ENCODE measurements at places on chromosomes 5 and 9. TPM values are rescaled to one million over a fixed set of nuclear protein-coding genes. Genes with fewer than 3 reads are reported as not detected.
A peak's percentile ranks its signal among the peaks of the same experiment; 100 is the strongest.

- DNase-seq = no peak
Observed at GRCh38 chr9:18857769-18858168, 175.2 kb downstream of the SAXO1 start.

DNA sequence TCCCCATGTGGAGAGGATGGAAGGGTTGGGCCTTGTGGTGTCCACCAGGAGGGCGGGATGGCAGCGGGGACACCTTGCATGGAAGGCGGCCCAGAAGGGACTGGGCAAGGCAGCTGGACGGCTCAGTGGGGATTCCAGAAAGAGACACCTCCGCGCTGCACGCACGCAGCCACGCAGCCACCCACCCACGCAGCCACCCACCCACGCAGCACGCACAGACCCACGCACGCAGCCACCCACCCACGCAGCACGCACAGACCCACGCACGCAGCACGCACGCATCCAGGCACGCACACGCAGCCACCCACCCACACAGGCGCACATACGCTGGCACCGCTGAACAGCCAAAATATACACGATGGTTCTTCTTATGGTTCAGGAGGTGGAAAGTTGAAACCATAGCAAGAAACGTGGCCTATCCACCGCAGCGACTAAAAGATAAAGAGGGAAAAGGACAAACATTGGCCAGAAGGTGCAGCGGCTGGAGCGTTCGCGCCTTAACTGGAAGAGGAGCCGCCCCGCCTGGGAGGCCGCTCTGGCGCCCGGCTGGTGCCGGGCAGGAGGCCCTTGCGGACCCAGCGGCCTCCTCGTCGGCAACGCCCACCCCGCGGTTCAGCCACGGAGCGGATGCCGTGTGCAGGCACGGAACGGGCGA is 22.2 kb upstream of the EXOC3 start:
- peak; percentile 61 for DNase-seq

DNA sequence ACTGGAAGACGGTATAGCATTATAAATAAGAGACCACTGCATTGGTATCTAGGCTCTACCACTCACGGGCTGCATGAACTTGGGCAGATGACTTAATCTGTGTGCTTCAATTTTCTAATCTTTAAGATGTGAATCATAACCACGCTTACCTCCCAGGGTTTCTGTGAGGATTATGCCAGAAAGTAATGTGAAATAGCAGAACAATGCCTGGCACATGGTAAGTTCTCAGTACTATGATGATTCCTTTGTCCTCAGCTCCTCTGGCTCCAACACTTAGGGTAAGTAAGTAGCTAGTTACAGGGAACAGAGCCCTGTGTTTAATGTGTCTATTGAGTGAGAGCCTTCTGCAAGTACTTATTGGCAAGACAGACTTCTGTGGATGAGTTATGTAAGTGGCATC is 31.1 kb downstream of the POU4F3 start:
- no peak for DNase-seq

- no peak for DNase-seq
Observed at GRCh38 chr5:78458843-78459242, 98.4 kb downstream of the SCAMP1 start.

DNA sequence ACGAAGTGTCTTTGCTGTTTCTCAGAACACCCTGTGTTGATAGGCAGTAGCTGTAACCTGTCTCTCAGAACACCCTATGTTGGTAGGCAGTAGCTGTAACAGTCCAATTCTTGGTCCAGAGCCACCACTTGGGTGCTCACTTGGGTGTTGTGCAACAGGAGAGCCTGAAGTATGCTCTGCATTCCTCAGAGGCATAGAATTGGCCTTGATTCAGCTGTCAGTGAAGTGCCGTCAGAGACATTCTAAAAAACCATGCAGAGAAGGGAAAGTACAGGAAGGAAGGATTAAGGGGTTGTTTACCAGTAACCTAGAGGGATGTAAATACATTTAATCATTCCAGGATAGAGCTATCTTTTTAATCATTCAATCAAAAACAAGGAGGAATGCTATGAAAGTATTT is 231.2 kb downstream of the ARRDC3 start:
- peak; percentile 82 for DNase-seq

GRCh38 chr9:135714242-135715055 is 12.5 kb downstream of the KCNT1 start:
- no peak for DNase-seq

DNA sequence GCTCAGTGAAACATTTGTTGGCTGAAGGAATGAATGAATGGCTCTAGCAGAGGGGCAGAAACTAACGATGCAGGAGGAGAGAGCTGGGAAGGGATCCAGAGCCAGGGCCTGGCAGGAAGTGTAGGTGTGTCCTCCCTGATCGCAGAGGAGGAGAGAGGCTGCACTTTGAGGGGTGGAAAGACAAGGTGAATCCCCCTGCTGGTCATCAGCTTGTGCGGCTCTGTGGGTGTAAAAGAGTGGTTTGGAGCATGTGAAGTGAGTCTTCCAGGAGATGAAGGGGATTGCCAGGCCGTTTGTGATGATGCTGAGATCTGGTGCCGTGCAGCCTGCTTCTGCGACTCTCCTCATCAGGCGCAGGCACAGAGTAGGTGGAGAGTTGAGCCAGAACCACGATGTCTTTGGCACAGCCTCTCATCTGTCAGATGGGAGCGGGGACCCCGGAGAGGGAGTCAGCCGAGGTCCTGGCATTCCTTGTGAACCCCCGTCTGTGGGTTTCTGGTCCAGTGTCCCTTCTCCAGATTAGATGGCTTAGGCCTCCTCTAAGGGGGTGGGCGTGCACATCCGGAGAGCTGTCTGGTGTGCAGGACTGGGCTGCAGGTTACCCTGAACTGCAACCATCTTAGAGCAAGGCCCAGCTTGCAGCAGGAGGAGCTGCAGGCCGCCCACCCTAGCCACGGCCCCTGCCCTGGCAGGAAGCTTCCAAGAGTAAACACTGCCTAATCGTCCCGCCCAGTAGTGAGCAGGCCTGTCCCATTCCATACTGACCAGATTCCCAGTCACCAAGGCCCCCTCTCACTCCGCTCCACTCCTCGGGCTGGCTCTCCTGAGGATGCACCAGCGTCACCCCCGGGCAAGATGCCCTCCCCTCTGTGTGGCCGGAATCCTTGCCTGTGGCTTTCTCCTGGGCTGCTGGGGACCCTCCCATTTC is at the start of gene ADAMTS13:
ADAMTS13 (plus strand) TSS at position 753 of the 928 bp plus-strand sequence; CDS start at position 830, 77 bp downstream.
- no peak for DNase-seq

DNA sequence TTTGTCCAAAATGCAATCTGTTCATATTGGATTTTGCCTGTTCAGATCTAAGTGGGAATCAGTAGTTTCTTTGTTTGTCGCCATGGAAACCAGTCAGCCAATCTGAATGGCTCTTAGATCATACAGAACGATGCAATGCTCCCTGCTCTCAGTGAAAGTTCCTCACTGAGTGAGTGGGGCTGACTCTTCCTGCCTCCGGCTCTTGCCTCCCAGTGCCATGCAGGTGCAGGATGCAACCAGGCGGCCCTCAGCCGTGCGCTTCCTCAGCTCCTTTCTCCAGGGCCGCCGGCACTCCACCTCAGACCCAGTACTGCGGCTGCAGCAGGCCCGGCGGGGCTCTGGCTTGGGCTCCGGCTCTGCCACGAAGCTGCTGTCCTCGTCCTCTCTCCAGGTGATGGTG is at the start of gene PTPDC1:
PTPDC1 (plus strand) TSS at position 151 of the 400 bp plus-strand sequence; CDS start at position 218, 67 bp downstream.
- no peak for DNase-seq

DNA sequence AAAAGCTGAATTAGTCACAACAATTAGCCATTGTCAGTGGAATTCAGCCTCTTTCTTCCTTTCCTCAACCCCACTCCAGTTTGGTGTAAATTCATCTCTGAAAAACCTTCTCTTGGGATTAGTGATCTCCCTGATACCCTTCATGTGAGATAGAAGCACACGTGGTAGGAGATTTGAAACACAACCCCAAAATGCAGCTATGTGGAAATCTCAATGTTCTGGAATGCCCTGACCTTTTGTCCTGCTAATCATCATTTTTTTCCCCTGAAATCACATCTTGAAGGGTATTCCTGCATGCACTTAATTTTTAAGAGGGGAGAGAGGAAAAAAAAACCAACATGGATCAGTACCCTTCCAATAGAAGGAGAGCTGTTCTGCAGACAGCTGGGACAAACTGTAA is 612.6 kb downstream of the EBF1 start:
- no peak for DNase-seq

GRCh38 chr9:70435948-70436347 is 21.5 kb upstream of the KLF9 start:
- DNase-seq = no peak

GRCh38 chr9:122619996-122620395 is 5.5 kb downstream of the OR1Q1 start:
- DNase-seq = no peak

DNA sequence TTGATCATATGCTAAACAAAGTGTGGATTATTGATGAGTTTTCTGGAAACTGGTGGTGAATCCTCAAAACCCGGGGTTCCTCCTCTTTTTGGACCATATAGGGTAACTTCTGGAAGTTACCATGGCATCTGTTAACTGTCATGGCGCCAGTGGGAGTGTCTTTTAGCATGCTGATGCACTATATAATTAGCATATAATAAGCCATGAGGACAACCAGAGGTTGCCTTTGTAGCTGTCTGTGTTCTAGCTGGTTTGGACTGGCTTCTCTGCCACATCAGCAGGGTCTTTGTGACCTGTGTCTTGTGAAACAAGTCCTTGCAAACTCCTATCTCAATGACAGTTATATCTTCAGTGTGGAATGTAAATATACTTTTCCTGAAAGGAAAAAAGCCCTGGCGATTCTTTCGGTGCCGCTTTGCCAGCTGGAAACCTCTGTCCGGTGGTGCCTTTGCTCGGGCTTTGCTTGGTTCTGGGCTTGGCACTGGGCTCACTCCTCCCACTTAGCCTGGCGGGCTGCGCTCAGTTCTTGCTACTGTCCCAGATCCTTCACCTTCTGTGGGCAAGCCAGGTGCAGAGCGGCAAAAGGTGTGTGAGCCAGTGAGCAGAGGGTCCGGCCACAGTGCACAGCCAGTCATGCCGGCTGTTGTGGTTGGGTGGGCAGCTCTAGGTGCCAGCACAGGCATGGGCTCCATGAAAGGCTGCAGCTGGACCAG is 20.4 kb downstream of the NXNL2 start:
- DNase-seq = no peak

DNA sequence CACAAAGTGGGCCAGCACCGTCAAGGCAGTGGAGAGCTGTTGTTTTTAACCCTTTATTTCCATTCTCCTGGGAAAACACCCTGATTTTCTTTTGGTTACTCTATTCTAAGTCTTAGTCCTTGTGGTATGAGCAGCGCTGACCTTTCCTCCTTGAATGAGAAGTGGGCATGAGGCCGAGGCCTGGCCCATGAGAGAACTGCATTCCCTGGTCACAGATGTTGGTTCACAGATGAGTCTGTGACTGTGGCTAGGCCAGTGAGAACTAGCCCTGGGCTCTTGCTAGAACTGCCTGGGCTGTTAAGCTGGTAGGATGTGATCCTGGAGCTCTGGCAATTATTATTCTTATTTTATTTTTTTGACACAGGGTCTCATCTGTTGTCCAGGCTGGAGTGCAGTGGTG is 71.7 kb upstream of the KLF9 start:
- peak; percentile 53 for DNase-seq

DNA sequence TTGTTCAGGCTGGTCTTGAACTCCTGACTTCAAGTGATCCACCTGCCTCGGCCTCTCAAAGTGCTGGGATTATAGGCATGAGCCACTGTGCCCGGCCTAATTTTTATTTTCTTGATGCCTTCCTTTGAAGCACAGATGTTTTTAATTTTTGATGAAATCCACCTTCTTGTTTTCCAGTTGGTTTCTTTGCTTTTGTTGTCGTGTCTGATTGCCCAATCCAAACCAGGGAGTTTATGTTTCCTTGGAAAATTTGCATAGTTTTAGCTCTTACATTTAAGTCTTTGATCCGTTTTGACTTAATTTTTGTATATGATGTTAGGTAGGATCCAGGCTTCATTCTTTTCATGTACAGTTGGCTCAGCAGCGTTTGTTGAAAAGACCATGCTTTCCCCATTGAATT is 15.2 kb downstream of the EHMT1 start:
- DNase-seq = no peak

DNA sequence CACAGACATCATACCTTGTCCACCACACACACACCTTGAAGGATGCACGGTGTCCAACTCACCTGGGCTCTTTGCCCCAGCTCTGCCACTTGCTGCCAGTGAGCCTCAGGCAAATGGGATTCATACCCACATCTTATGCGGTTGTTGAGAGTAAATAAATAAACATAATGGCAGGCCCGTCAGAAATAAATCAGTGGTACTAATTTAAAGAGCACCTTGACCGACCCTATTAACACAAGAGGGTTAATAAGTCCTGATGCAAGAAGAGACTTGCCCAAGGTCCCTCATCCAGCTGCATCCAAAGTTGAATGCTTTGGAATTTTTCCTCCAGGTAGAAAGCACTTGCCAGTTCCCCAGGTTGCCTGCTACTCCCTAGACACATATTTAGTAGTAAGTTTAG is 11.6 kb upstream of the AKNA start:
- DNase-seq = no peak

DNA sequence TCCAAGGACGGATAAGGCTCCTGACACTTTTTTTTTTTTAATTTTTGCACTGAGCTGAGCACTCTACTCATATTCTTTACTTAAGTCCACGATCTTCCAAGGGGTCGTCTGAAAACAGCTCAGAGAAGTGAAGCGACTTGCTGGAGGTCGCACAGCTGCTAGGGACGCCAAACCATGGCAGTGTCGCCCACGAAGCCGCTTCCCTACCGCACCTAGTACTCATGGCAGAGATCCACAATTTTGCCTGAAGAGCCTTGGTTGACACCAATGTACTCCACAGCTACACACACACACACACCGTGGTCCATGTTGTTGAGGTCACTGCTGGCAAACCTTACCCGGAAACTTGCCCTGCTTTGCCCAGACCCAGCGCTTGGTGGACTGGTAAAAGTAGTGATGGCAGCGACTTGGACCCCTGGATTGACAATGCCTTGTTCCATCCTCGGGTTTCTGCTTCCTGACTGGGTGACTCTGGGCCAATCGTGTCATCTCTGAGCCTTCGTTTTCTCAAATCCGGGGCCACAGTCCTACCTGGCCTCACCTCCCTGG is 521 bp upstream of the SLIT3 start:
- DNase-seq = no peak

- no peak for DNase-seq
Observed at GRCh38 chr5:131513780-131514179, 121.2 kb downstream of the RAPGEF6 start.

Gene PHYHD1
- 15.5 TPM for total RNA-seq

Gene NOXA1
- 2.9 TPM for total RNA-seq

Gene S1PR3
- total RNA-seq = 22.3 TPM

Gene PCDHGC3
- 42.1 TPM for total RNA-seq

Gene NPR2
- 20.3 TPM for total RNA-seq

Gene HEMGN
- total RNA-seq = not detected

Gene AGXT2
- not detected for total RNA-seq

Gene BRINP1
- total RNA-seq = 0.27 TPM

Gene RIOK2
- 28.0 TPM for total RNA-seq

Gene SMIM33
- not detected for total RNA-seq

Gene SOHLH1
- not detected for total RNA-seq

Gene SUSD1
- total RNA-seq = 3.8 TPM

Data from sigmoid colon (tissue), 7 donors.